ENCODE measurements at places on chromosomes 13 and 19.

- peak; percentile 31 for ATAC-seq
These were observed 11.0 kb downstream of the CYTH2 start for GRCh38 chr19:48480183-48480557.

DNA sequence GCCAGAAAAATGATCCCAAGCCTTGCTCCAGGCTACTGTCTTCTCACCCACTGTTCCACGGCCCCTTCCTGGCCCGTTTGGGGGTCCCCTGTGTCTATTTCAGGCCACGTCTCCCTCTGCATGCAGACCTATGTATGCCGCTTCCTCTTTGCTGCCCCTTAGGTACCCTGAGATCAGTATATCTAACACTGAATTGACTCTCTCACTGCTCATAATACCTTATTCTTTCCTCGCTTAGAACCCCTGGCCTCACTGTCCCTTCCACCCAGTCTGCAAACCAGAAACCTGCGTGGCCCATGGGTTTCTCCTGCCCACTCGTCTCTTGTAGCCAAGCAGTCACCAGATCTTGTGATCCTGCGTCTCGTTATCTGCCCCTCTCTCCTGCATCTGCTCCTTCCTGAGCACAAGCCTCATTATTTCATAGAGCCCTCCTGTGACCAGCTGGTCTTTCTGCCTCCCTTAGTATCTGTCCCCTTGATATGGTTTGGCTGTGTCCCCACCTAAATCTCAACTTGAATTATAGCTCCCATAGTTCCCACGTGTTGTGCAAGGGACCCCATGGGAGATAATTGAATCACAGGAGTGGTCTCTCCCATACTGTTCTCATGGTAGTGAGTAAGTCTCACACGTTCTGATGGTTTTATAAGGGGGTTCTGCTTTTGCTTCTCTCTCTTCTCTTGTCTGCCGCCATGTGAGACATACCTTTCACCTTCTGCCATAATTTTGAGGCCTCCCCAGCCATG, 109.0 kb upstream of the RNF113B start:
- no peak for ATAC-seq

- no peak for ATAC-seq
These were observed 6.3 kb downstream of the C19orf12 start for GRCh38 chr19:29708554-29709439.

DNA sequence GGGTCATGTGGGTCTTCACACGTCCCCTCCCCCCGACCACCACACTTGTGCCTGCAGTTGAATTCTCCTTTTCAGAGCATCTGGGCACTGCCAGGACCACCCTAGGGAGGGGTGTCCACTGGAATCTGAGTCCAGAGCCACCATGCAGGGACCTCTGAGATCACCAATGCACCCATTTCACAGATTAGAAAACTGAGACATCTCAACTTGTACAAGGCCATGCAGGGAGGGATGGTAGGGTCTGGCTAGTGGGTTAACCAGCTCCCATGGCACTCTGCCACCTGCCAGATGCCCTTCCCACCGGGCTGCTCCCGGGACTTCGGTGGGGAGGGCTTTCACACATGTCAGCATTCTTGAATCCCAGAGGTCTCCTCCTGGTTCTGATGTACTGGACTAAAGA, 44.3 kb upstream of the C19orf12 start:
- ATAC-seq, result no peak

DNA sequence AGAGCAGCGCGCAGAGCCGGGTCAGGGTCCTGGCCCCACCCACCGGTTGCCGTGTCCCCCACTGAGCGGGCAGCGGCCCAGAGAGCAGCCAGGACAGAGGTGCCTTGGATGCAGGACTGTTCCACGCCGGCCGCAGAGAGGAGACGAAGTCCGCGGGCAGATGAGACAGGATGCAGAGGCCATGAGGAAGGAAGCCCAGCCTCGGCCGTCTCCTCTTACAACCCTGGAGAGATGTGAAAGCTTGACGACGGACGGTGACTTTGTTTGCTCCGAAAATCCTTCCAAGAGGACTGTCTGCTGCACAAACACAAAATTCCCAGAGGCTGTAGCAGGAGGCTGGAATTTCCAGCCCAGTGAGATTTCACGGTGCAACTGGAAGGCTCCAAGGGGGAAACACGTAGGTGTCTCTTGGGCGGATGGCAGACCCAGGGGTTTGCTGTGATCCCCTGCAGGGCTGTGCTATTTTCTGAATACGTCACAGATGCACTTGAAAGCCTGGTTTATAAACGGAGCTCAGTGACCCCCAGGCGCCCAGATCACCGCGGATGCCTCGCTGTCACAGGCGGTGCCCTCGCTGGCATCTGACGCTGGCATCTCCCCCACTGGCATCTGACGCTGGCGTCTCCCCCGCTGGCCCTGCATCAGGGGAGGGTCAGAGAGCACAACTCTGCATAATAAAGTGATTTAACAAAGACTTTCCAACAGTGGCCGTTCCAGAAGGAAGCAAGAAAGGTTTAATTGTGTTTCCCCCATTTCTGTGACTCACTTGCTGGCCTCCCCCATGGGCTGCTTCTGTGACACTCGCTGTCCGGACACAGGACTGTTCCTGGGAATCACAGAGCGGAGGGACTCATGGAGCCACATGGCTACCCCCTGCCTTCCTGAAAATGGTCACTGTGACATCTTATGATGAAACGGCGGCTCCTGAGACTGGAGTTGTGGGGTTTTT, 62.0 kb upstream of the C13orf46 start:
- no peak for ATAC-seq

DNA sequence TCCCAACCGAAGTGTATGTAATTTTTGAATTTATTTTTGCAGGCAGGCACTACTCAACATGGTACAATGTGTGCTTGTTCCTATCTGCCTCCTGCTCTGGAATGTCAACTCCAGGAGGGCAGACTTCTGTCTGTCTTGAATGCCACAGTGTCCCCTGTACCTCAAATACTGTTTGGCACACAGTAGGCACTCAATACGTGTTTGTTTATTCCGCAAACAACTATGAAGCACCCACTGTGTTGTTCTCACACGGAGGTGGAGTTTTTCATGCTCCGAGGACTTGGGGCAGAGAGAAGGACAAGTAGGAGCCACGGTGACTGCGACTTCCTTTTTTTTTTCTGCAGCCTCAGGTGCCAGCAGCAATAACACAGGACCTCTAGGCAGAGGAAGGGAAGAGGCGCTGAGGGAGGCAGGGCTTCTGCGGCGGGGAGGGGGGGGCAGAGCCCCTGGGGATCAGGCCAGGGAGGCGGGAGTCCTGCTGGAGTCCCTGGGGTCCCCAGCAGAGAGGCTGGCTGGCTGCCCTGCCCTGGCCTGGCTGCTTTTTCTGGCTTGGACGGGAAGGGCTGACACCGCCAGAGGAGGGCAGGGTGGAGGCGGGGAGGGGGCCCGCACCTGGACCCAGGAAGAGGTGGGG, 29.3 kb upstream of the TNFAIP8L1 start:
- ATAC-seq, result no peak

DNA sequence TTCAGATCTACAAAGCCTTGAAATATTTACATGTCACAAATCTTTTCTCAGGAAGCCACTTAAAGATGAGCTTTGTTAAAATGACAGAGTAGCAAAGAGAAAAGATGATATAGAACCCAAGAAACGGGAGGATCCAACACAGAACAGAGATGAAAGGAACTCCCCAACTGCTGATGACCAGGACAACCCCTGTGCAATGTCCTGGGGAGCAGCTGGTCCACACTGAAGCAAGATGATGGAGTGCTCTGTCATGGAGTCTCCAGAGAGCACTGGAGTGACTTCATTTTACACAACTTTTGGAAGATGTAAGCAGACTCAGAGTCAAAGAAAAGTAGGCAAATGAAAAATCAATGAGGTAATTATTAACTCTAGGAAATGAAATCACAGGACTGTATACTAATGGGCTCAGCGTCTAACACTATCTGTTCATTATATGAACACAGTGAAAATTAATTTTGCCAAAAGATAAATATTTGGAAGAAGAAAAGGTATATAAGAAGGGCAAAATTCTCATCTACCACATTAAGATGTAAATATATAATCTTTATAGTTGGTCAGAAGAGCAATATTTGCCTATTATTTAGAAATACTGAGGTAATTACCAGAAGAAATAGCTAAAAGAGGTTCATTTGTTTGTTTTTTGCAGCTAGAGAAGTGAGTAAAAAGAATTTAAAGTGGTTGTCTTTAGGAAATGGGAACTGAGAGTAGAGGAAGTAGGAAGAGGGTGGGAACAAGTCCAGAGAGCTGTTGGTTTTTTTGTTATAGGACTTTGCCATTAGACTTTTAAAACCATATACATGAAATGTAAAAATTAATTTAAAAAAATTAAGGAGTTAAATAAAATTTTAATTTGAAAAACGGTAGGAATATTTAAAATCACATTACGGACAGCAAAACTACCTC, 30.5 kb downstream of the MTRF1 start:
- ATAC-seq, result no peak

DNA sequence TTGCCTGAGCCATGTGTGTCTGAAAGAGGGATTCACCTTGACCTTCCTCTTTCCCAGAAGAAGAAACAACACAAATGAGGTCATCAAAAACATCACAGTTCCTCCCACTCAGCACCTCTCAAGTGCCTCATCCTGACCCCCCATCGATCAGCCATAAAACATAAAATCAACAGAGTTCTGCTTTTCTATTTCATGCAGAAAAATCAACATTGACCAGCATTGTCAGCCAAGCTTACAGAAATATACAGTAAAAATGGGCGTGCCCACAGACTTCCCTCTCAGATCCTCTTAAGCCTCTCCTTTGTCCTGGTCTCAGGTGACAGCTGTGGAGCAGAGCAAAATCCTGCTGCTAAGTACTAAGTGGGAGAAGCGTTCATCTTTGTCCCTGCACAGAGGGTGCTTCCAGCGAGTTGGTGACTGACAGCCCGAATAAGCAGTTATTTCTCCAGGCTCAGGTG, 213.3 kb downstream of the OLFM4 start:
- ATAC-seq, result no peak

DNA sequence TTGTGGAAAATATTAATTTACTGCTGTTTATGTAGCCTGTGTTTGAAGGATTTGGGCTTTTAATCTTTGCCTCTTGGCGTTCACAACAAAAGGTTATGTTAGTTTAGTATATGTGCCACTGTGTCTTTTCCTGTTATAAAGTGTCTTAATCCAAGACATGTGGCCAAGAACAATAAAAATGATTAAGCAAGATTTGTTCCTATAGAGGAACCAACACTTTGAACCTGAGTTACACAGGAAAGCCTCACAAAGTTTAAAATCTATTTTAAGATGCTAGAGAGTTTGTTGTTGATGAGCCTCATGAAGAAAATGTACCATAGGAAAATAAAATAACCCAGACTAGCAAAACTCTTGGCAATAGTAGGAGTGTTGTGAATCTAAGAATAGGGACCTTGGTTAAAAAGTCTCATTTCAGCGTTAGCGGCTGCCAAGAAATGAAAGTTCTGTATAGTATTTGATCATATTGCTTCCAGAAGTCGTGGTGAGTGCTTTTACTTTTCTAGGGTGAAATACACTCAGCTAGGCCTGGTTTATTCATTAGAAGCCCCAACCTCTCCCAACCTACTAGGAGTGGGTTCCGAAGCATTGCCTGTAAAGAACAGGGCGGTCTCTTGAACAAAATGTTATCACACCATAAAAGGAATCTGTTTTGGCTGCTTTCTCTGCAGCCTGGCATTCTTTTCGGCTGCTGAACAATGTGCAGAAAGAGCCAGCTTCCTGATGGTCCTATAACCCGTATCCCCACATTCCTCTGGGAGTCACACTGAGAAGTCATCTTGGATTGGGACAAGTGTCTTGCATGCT, 102.6 kb downstream of the LRCH1 start:
- ATAC-seq, result no peak

DNA sequence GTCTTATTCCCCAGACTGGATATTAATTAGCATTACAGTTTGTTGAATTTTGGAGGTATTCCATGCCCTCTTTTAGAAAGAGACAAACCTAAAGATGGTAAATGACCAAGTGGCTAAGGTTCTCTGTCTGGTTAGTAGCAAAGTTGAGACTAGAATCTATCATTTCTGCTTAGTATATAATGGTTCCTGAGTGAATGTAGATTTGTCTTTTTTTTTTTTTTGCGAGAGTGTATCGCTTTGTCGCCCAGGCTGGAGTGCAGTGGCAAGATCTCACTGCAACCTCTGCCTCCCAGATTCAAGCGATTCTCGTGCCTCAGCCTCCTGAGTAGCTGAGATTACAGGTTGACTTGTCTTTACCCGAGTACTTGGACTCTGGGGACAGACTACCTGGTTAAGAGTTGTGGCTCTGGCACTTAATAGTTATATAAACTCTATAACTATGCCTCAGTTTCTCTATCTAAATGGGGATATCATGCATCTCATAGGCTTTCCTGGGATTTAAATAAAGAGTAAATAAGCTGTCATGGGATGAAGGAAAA, 2.7 kb downstream of the NAA16 start:
- ATAC-seq, result no peak

DNA sequence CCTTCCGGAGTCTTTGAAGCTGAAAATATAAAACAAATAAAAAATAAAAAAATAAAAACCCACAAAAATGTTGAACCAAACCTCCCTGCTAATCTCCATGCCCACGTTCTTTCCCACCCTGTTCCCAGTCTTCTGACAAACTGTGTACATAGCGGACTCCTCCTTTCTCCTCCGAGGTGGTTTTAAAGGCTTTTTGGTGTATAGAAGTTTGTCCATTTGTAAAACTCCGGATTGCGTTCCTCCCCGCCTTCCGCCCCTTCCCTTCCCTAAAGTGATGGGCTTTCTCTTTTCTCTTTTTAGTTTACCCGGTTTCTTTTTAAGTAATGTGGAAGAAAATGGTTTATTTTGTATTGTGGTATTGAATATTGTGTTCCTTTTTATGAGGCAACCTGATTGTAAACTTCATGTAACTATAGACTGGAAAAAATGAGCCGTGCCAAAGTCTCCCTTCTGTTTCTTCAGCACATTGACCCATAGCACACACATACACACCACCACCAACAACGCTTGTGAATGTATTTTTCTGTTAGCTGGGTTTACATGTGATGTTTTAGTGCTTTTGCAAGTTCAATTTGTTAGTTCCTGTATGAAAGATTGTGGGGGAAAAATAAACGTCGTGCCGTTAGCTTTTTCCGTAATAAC, 4.4 kb downstream of the ZIC2 start:
- no peak for ATAC-seq

Data from activated CD4-positive, CD25-positive, alpha-beta regulatory T cell treated with anti-CD3 and anti-CD28 coated beads, Interleukin-2, amount 50 U/mL, for 24 hours (primary cell).